Dermis microvascular lymphatic vessel endothelial cell (primary cell): ENCODE measurements at places on chromosomes 2 and 18. TPM values are rescaled to one million over a fixed set of nuclear protein-coding genes. Genes with fewer than 3 reads are reported as not detected.

- no peak for DNase-seq
Measured at GRCh38 chr18:9855681-9856080, 30.1 kb upstream of the TXNDC2 start.

The PASK gene
- 5.8 and 13.0 TPM in 2 replicates for total RNA-seq

GRCh38 chr2:44061876-44062275 is 66.1 kb upstream of the LRPPRC start:
- DNase-seq: no peak

GRCh38 chr2:61993422-61994024 is 88.0 kb downstream of the COMMD1 start:
- DNase-seq: peak; percentile 54

DNA sequence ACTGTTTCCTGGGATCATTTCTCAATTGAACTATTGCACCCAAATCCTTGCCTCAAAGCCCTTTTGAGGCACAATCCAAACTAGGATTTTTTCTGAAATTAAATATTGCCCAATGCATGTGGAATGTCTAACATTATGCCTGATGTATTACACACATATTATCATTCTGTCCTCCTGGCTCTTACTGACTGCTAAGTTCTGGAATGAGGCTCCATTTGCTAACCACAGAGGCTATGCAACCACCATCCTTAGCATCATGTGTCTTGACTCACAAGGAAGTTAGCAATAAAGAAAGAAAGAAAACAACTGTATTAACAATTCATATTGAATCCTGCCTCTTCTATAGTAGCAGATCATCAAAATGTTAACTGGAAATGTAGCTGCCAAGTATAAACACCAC is 1142.7 kb downstream of the CNTNAP5 start:
- DNase-seq: no peak

DNA sequence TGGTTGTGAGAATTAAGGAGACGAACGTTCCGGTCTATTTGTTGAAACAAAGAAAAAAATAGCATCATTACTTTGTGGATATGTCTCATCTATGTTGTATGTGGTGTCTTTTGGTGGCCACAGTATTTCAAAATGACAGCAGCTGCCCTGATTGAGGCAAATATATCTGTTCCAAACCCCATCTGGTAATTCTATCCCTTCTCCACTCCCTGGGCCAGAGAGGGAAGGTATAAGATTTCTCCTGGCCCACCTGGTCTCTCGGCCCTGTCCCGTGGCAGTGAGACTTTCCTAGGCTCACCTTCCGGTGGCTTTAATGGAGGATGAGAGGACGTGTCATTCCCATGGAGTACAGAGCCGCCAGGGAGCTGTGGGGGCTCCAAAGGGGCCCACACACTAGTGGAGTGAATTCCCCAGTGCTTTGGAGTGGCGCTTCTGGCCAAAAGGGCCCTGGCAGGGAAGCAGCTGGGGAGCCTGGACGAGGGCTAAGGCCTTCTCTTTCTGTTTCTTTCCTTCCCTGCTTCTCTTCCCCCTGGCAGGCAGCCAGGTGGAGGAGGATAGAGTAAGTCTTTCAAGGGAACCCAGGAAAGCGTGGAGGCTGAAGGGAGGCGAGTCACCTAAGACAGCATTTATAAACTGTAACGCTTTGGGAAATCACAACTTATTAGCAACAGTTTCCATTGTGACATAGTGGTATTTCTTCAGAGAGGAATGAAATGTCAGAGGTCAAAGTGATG is 5.6 kb downstream of the FOSL2 start:
- peak; percentile 31 for DNase-seq

DNA sequence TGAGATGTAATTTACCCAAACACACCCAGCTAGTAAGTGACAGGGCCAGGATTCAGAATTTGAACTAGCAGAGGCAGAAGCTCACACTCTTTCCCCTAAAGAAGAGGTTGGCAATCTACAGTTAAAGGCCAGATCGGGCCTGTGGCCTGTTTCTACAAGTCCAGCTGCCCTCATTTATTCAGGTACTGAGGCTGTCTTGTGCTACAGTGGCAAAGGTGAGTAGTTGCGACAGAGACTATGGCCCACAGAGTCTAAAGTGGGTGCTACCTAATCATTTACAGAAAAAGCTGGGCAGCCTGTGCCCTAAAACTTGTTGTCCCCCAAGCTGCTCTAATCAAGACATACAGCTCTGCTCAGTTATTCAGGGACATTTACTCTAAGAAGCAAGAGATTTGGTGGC is 86.8 kb downstream of the RTN4 start:
- no peak for DNase-seq

GRCh38 chr2:148027822-148028221 is 6.9 kb downstream of the MBD5 start:
- no peak for DNase-seq

The RPIA gene
- total RNA-seq: 11.4 and 15.7 TPM in 2 replicates

GRCh38 chr2:82993609-82994008 is 1465.5 kb downstream of the SUCLG1 start:
- no peak for DNase-seq

DNA sequence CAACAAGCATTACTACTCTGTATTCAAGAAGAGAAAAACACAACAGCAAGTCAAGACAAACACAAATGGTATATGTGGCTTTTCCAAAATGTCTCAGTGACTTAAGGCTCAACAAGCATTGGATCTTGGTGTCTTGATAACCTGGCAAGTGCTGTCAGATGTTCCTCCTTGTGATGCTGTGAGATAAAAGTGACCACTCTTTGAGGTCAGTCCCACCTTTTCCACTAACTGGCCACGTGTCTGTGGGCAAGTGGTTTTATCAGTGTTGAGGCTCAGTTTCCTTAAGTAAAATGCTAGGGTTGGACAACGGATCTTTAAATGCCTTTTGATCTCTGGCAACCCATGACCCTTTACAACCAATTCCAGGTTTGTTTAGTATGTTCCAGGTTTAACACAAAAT is 98.7 kb downstream of the BCL2 start:
- no peak for DNase-seq

The MEMO1 gene
- 34.4 and 39.7 TPM in 2 replicates for total RNA-seq

The SIX2 gene
- total RNA-seq: 0.13 TPM in 1 of 2 replicates, not detected in the other

GRCh38 chr2:45439788-45440773 is 171.0 kb downstream of the SRBD1 start:
- DNase-seq: no peak

DNA sequence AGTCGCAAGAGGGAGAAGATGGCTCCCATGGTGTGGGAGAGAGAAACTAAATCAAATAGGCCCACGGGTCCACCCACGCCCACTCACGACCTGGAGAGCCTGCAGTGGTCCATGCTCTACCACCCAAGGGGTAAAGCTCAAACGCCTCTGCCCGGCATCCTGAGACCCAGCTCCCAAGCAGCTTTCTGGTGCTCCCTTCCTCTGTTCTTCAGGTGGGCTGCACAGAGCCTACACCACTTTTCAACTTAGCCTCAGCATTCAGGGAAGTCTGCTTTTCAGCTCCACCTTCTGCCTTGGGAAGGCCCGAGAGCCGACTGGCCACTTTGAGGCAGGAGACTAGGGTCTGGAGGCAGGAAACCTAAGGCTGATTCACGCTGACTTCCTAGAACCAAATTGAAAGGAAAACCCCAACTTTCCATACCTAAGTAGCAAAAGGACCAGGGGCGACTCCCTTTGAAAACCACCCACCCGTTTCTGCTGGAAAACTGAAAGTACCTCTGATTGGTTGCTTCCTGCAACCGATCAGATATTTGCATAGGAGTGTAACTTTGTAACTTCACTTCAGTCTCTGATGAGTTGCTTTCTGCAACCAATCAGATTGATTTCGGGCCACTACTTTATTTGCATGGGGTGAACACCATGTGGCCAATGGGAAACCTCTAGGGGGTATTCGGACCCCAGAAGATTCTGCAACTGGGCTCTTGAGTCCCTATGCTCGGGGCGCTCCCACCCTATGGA is 26.8 kb upstream of the SPATA3 start:
- DNase-seq: no peak

- no peak for DNase-seq
Measured at GRCh38 chr2:71597756-71598155, 144.4 kb downstream of the DYSF start.

DNA sequence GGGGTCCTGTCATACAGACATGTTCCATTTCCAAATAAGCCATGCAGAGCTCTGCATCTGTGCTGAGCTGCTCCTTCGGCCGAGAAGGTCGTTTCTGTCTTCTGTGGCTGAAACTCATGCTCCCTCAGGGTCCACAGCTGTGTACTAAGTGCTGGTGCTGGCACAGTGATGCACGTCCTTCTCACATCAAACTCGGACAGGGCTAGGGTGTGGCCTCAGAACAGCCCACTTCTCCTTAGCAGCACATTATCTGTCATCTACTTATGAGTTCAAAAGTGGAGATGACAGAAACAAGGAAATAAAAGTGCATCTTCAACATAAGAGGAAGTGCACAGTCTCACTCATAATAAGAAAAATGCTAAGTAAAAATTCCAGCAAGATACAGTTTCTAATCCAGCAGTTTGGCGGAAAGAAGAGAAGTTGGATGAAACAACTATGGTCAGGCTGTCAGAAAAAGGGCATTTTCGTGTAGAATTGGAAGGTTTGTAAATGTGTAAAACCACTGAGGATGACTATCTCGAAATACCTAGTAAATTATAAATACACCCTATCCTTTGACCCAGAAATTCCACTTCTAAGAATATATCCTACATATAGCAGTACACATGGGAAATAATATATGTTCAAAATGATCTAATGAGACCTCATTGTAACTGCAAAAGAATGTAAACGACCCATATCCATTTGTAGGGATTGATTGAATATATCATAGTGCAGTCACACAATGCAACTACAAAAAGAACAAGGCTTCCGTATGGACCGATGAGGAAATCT is 53.7 kb upstream of the APCDD1 start:
- no peak for DNase-seq

GRCh38 chr18:21509062-21509461 is 91.4 kb downstream of the ESCO1 start:
- DNase-seq: no peak
